CD8-positive, alpha-beta memory T cell (primary cell): ENCODE measurements at places on chromosomes 12 and 14. TPM values are rescaled to one million over a fixed set of nuclear protein-coding genes. Genes with fewer than 3 reads are reported as not detected.

REP15 gene
- total RNA-seq = not detected

DNA sequence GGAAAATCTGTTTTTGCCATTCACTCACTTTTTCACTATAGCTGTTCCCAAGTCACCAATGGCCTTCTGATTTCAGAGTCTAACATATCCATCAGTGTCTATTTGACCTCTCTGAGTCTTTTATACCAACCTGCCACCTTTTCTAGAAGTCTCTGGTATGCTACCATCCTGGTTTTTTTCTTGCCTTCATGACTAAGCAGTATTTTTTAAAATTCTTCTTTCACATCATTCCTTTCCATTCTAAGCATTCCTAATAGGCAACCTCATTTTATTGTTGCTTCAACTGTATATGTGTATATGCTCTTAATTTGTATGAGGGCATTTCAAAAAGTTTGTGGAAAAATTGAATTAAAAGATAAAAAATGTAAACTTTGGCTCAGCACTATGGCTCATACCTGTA, 5.0 kb downstream of the IRAK4 start:
- DNase-seq = no peak

- no peak for DNase-seq
These were observed 67.3 kb downstream of the ZNF664 start for GRCh38 chr12:124040291-124040690.

GRCh38 chr12:85569261-85569660, 266.9 kb downstream of the RASSF9 start:
- no peak for DNase-seq

DTD2 gene
- 28.7 TPM for total RNA-seq

GRCh38 chr14:101878211-101878821, 86.1 kb upstream of the DYNC1H1 start:
- DNase-seq = no peak

RNASE3 gene
- total RNA-seq = not detected

GRCh38 chr12:108699955-108700563, 31.3 kb downstream of the CORO1C start:
- no peak for DNase-seq

- DNase-seq = no peak
These were observed 80.4 kb downstream of the TTC8 start for GRCh38 chr14:88904864-88905263.

CKAP4 gene
- total RNA-seq = 10.1 TPM

DNA sequence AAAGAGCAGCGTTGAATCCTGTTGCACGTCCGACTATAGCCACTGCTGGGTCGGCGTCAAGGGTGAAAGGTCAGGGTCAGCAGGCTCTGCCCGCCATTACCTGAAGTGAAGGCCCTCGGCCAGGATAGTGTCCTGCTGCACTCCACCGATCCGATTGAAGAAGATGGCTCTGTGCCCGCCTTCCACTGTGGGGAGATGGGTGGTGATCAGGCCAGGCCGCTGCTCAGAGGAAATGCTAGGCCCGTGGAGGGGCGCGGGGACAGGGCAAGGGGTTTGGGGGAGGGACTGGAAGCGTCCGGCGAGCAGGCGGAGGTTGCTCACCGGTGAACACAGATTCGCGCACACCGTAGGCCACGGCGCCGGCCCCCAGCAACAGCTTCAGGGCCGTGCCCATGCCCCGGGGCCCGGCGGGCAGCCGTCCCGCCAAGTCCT, 352 bp downstream of the PHB2 start:
- DNase-seq = no peak

GRCh38 chr12:94225506-94225905, 77.1 kb downstream of the PLXNC1 start:
- DNase-seq = no peak

HOXC13 gene
- total RNA-seq = not detected

CLEC14A gene
- not detected for total RNA-seq

TAS2R46 gene
- total RNA-seq = 0.93 TPM

DNA sequence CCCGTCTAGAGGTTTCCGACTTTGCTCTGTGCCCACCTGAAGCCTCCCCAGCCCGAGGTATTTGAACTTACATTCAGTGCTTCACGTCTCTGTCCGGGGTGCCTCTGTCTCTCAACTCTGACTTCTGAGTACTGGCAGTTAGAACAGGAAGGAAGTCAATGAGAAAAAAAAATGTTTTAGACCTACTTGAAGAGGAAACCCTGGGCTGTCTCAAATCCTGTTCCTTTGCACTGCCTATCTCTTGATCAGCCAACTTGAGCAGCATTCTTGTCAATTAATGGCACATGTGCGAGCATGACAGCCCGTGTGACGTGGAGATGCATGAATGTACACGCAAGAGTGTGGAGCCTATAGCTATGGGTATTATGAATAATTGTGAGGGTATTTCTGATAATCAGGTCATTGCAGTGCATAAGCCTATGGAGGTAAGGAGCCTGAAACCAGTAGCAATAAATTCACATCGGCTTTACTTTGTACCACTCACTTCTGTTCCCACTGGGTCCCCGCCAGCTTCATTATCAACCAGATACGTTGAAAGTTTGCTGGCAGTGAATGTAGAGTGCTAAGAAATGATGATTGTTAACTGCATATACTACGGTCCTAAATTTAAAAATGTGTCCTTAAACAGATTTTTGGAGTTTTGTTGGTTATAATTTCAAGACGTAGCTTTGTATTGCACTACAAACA, at the start of gene ARHGDIB:
Gene ARHGDIB, minus strand, starts transcription at position 136 of the 687 bp plus-strand sequence. CDS start 10,889 bp downstream, outside the sequence.
- peak; percentile 93 for DNase-seq

DNA sequence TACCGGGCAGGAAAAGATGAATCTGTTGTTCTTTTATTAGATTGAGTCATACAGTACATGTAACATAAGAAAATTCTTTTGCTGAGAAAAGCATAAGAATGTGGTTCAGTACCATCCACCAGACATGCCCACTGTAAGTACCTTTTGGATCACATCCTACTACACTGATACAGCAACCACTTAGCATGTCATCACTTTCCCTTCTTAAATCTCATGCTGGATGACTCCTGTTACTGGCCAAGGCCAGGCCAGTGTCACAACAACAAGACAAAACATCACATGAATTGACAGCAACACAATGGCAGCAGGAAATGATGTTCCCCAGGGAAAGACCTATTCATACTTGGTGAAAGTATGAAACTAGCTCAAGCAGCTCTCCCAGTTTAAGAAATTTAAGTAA, 46.4 kb downstream of the STXBP6 start:
- DNase-seq = no peak

GPR84 gene
- 0.16 TPM for total RNA-seq

- no peak for DNase-seq
These were observed 169.5 kb upstream of the NTF3 start for GRCh38 chr12:5262450-5262849.

DNA sequence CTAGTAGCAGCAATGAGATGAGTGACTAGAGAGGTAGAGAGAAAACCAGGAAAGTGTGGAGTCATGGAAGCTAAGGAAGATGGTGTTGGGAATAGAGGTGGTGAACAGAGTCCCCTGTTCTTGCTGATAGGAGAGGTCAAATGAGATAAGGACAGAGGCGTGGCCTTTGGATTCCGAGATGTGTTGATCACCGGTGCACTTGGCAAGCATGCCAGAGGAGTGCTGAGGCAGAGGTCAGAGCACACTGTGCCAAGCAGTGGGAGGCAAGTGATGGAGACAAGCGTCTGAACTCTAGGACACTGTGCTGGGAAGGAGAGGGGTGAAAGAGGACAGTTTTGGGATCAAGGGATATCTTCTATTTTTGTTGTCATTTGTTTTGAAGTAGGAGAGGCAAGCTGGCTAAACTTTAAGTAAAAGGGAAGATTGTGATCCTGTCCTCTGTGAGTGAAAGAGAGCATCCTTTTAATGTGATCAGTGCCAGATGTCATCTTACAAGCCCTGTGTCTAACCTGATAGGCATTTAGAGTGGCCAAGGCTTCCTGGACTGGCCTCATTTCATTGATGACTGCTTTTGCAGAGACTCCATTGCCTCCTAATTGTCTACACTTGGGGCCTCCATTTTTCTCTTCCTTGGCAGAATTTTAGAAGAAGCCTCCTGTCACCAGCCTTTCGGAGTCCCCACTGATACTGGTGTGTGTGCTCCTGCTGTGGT, 336.4 kb downstream of the CACNA1C start:
- DNase-seq = no peak

HOTAIR gene
- total RNA-seq = not detected

DNA sequence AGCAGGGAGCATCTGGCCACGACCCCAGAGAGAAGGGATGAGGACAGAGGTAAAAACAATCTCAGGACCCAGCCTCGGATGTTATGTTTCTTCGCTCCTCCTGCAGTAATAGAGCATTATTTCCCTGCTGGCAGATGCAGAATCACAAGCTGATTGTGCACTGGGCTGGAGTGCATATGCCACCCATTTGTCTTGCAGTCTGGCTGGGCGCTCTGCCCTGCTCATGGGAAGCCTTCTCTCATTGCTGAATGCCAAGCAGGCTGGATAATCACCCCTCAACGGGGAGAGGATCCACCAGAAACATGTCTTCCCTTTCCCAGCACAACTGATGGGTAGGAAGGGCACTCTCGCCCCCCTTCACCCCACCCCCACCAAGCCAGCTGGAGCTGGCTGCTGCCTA, 8.5 kb upstream of the VASH1 start:
- DNase-seq = no peak
